Activated CD4-positive, alpha-beta T cell treated with anti-CD3 and anti-CD28 coated beads, Interleukin-2, amount 10 ng/mL, durations not matched to agents 7 days and 5 days (primary cell): ENCODE measurements at places on chromosomes 7 and 10. TPM values are rescaled to one million over a fixed set of nuclear protein-coding genes. Genes with fewer than 3 reads are reported as not detected.

The TMEM236 gene
- not detected for total RNA-seq

The MAGI2 gene
- 0.05 TPM for total RNA-seq

The ZNF398 gene
- total RNA-seq = 15.3 TPM

The OR2AE1 gene
- 0.25 TPM for total RNA-seq

The ENO4 gene
- total RNA-seq = not detected

The C7orf57 gene
- total RNA-seq = 0.10 TPM

The HTR5A gene
- not detected for total RNA-seq

The SPAG6 gene
- 0.57 TPM for total RNA-seq

The CALHM1 gene
- 0.12 TPM for total RNA-seq

The KCP gene
- 0.10 TPM for total RNA-seq

The DPY19L1 gene
- 16.4 TPM for total RNA-seq
